ENCODE measurements at places on chromosomes 11 and 22.

- no peak for DNase-seq
Measured at GRCh38 chr11:8788616-8789015, 106.0 kb downstream of the RPL27A start.

- DNase-seq = no peak
Measured at GRCh38 chr22:20964090-20964798, 2.8 kb upstream of the AIFM3 start.

GRCh38 chr11:3893311-3893710 is 37.8 kb downstream of the STIM1 start:
- no peak for DNase-seq

GRCh38 chr22:39598017-39598965 is 27.7 kb downstream of the CACNA1I start:
- no peak for DNase-seq

- no peak for DNase-seq
Measured at GRCh38 chr11:129720156-129720555, 95.5 kb upstream of the TMEM45B start.

DNA sequence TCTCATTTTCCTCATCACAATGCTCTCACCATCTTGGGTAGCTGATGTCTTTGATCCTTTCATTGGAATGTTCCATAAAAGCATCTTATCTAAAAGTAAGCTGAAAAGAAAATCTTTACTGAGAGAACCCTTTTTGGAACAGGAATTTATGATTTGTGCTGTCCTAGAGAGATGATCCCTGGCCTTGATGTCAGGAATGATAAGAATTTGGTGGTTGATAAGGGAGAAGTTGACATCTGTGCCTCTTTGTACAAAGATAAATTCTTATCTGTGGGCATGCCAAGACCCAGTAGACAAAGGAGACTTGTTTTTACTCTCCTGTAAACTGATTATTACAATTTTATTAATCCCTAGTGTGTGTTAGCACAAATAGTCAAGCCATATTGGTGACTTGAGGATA is 36.9 kb downstream of the NAALAD2 start:
- no peak for DNase-seq

GRCh38 chr11:134252346-134253187 is 585 bp downstream of the THYN1 start:
- DNase-seq = peak; percentile 24

DNA sequence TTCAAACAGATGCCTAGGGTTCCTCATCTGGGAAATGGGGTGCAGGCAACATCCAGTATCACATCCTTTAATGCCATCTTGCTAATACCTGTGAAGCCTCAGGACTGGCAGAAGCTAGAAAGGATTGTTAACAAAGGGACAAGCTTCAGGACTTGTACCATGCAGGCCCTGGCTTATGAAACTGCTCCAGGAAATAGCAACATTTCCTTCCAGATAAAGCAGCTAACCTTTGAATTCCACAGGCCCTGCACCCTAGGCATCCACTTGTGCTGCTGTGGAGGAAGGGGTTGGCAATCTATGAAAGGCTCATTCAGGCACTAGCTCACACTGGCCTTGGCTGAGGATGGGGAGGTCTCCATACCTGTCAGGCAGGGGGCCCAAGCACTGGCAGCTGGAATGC is 87.2 kb downstream of the BTBD10 start:
- DNase-seq = no peak

GRCh38 chr22:49328630-49329405 is 498.9 kb downstream of the BRD1 start:
- DNase-seq = no peak

DNA sequence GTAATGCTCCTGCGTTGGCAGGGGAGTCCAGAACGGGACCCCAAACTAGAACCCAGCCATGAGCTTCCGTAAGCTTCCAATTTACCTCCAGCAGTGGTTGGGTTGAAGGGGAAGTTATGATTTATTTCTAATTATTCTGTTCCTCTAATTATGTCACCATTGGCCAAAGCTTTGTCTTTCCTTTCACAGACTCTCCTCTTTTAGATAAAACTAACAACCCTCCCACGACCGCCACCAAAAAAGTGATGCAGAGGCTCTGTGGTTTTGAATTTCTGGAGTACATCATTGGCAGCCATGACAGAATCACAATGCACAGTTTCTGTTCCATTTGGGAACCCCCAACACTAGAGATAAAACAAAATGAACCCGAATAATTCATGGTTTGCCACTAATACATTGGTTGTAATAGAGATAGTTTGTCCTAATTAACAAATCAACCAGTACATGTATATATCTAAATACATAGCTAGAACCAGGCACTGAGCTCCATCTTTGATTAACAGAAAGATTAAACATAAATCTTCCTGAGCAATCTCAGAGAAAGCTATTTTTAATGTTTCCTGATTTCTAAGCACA is 64.3 kb downstream of the ETS1 start:
- DNase-seq = no peak

- no peak for DNase-seq
Measured at GRCh38 chr22:29773233-29773632, 6.1 kb downstream of the UQCR10 start.
